GM04503 (cell line): ENCODE measurements at places on chromosomes 11 and 22.

DNA sequence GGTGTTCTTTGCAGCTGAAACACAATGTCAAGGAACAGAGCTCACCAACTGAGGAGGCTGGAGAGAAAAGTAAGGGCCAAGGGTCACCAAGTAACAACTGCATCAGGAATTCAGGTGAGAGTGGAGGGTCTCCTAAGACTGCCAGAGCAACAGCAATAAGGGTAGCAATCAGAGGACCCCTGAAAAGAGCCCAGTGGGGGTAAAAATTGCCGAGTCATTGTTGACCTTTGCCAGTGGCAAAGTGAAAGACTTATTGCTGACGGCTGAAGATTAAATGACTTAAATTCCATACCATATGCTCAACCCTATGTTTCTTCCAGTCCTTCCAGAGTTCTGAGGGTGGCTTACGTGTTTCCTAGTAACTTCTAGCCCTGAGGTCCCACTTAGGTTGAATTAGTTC lies 51.9 kb upstream of the ARHGAP42 start:
- no peak for DNase-seq

DNA sequence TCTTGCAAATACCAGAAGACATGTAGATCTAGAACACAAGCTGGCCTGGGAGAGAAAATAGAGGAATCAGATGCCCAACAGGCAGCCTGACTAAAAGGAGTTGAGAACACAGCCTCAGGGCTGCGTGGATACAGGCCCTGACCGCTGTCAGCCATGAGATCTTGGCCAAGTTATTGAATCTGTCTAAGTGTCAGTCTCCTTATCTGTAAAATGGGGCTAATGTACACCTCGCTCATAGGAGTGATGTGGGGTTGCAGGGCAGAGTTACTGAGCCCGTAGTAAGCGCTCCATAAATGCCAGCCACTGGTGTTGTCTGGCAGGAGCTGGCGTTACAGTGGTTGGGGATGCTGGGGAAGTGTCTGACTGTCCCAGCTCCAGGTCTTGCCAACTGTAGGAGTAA lies 38.4 kb upstream of the TPBGL start:
- no peak for DNase-seq

DNA sequence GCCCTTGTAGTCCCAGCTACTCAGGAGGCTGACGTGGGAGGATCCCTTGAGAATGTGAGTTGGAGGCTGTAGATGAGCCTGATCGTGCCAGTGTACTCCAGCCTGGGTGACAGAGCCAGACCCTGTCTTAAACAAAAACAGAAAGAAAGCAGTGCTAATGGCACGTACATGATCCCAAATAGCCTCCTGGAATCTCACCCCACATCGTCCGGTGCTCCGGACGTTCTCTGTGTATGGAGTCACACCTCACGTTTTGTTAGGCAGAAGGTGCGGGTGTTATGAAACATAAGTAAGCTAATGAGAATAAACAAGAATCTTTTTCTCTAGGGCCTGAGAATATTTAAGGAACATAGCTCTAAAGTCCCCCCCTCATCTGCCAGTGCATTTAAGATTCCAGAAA lies 23.7 kb upstream of the MICAL3 start:
- DNase-seq, result no peak

- no peak for DNase-seq
Measured at GRCh38 chr11:71341596-71341995, 89.2 kb upstream of the SHANK2 start.

- DNase-seq, result no peak
Measured at GRCh38 chr11:11717064-11717725, 95.4 kb upstream of the GALNT18 start.

DNA sequence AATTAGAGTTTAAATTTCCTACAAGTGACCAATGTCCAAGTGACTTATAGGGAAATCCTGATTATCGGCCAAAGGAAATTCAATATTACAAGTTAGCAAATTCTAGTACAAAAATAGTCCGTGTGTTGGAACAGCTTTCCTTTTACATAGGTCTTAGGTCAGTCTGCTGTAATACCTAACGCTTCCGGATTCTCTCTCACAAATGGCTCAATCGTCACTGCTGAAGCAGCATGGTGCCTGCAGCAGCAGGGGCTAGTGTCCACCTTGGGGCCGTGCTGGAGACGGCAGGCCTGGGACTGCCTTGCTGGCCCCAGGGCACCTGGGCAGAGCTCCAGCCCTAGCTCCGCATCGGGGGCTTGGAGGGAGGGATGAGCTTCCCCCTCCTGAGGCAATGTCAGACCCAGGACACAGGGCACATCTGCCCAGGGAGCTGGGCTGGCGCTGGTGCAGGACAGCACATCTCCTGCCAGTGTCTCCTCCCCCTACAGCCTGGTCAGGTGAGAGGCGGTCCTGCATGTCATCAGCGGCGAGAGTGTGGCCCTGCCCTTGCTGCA lies 39.4 kb upstream of the CLTCL1 start:
- no peak for DNase-seq

GRCh38 chr11:99535406-99535805 lies 514.7 kb downstream of the CNTN5 start:
- no peak for DNase-seq

DNA sequence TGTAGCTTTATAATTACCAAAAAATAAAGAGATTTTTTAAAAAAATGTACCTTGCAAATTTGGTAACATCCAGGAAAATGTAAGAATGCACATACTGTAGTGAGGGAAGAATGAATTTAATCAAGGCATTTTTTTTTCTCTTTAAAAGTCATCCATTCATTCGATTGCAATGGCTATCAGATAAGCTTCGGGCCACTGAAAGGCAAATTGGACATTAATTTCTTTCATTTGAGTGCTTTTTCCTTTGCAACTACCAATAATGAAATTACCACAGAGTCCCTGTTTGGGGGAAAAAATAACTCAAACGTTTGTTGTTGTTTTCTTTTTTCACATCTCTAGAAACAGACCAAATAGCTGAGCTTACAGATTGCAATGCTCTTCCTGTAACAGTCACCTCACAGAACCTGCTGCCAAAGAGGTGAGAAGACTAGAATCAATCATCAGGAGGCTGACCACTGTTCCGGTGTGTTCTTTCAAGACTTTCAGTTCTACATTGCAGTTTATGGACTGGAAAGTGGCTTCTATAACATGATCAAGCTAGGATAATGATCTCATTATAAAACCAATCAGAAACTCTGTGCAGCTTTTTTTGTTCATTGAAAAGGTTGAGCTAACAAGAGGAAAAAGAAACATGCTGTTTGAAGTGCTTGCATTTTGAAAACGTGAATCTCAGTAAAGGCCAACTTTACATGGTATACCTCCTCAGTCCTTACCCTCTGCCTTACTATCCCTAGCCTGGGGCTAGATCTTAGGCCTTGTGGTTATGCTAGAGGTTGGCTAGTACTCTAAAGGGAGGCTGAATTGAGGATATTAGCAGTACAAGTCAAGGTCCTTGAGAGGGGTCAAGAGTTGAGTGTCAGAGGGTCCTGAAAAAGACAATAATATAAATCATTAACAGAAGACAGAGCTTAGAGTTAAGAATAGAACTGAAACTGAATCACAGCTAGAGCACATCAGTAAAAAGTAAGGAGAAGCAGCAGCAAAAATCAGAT lies 1276.1 kb downstream of the LRRC4C start:
- no peak for DNase-seq

DNA sequence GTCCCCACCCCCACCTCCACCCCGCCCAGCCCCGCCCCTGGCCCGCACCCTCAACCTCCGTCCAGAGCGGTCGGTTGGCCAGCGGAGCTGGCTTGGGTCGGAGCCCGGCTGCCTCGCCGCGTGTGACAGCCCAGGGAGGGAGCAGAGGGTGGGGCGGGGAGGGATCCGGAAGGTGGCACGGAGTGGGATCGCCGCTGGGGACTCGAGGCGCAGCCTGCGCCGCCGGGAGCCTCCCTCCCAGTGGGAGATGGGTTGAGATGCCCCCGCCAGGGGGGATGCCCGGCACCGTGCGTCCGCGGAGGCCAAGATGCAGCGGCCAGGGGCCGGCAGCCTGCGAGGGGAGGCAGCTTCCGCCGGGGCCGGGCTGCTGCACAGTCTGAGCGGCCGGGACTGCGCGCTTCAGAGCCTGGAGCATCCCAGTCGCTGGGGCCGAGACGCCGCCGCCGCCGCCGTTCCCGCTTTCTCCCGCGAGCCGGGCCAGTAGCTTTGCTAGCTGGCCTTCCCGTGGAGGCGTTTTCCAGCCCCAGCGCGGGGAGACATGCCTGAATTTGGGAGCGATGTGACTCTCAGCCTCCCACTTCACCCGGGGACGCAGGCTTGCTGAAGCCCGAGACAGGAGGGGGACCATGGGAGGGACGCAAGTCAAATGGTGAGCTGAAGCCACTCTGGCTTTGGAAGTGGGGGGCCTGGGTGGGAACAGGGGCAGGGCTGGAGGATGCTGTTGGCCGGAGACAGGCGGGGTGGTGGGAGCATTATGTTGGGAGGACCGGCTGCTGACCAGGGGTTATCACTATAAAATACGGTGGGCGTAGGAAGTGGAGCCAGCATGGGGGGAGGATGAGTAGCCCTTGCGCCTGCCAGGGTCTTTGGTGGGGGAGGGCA lies 40.2 kb downstream of the DIXDC1 start:
- DNase-seq, result no peak

DNA sequence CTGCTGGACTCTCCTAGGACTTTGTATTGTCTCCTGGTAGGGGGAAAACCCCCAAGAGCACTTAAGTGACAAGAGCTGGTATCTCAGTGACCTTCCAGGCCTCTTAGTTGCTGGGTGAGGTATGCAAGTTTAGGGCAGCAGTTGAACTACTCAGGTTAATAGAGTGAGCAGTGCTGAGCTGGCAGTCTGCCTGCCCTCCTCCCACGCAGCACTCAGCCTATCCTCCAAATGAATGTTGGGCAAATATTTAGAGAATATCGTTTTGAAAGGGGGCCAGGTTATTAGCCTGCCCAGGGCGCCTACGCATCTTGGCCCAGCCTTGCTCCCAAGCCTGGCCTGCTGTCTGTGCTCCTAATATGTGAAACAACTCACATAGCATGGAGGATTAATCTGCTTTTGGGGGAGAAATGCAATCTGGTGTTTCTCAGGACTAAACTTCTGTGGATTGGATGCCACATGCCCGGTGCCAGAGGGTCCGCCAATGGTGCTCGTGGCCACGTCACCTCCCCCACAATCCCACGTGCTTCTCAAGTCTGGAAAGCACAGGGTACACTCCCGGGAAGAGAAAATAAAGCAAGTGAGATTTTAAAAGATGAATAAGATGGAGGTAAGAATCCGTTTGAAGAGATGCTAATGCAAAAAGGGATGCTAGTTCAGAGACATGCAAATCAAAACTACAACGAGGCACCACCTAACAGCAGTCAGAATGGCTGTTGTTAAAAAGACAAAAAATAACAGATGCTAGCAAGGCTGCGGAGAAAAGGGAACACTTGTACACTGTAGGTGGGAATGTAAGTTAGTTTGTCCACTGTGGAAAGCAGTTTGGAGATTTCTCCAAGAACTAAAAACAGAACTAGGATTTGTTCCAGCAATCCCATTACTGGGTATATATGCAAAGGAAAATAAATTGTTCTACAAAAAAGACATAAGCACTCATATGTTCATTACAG lies 67.7 kb downstream of the SPON1 start:
- DNase-seq, result peak; percentile 10

GRCh38 chr11:66848671-66849500 lies 5.6 kb downstream of the RCE1 start:
- DNase-seq, result no peak

DNA sequence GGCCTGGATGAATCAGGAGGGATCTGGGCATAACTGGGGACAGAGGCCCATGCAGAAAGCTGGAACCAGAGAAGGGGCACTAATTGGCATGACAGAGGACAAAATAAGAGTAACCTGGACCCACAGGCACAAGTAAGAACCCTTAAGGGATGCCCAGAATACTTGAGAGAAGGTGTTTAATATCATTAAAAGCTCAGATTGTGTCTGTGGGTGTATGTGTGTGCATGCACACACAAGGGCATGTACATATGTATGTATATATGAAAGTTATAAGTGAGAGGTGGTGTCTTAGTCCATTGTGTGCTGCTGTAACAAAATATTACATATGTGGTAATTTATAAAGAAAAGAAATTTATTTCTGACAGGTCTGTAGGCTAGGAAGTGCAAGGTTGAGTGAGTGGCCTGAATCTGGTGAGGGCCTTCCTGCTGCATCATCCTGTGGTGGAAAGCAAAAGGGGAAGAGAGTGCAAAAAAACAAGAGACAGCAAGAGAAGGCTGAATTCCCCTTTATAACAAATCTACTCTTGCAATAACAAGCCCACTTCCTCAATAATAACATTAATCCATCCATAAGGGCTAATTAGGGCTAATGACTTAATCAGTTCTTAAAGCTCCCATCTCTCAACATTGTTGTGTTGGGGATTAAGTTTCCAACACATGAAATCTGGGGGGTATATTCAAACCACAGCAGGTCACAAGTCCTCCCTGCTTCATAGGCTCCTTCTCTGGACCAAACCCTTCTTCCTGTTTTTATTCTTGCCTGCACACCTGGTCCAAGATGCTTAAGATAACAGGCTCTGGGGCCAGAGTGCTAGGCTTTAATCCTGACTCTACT lies 68.3 kb upstream of the POU2AF2 start:
- no peak for DNase-seq

- DNase-seq, result no peak
Measured at GRCh38 chr11:131027491-131027890, 111.2 kb upstream of the SNX19 start.

- DNase-seq, result no peak
Measured at GRCh38 chr11:113806406-113806805, 26.8 kb downstream of the CLDN25 start.

DNA sequence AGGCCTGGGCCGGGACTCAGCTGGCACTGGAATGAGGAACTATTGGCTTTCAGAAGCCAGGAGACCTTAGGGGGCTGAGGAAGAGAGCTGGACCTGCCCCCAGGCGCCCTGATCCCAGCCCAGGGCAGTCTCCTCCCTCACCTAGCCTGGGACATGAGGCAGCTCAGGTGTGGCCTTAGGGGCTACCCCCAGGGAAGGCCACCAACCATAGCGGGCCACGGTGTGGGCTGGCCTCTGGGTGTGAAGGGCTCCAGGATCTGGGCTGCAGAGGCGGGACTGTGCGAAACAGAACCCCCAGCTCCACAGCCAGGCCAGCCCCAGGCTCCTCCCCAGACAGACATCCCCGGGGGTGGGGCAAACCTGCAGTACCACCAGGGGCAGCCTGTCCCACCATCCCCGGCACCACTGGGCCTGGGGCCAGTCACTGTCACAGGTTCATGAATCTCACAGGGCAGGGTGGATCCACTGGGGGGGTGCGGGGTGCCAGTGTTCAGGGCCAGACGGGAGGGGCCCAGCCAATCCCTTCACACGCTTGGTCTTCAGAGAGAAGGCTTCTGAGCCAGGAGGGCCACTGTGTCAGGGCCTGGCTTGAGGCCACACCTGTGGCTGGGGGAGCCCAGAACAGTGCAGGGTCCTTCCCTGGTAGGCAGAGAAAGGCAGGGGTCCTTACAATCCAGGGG lies 3.5 kb downstream of the PLXNB2 start:
- DNase-seq, result no peak

GRCh38 chr11:115242982-115243381 lies 261.2 kb downstream of the CADM1 start:
- no peak for DNase-seq
